ENCODE measurements at places on chromosomes 5 and 9.

- no peak for DNase-seq
- no peak overlapping the region for H3K4me3 ChIP-seq
- no peak overlapping the region for H3K27ac ChIP-seq
Measured at GRCh38 chr9:132146039-132146438, 15.8 kb upstream of the NTNG2 start.

- no peak overlapping the region for H3K27ac ChIP-seq
- DNase-seq, result no peak
- no peak overlapping the region for H3K4me3 ChIP-seq
- H3K4me1 ChIP-seq, result no peaks in the 10 kb centered on the region
Measured at GRCh38 chr9:136336156-136336870, 9.0 kb downstream of the GPSM1 start.

DNA sequence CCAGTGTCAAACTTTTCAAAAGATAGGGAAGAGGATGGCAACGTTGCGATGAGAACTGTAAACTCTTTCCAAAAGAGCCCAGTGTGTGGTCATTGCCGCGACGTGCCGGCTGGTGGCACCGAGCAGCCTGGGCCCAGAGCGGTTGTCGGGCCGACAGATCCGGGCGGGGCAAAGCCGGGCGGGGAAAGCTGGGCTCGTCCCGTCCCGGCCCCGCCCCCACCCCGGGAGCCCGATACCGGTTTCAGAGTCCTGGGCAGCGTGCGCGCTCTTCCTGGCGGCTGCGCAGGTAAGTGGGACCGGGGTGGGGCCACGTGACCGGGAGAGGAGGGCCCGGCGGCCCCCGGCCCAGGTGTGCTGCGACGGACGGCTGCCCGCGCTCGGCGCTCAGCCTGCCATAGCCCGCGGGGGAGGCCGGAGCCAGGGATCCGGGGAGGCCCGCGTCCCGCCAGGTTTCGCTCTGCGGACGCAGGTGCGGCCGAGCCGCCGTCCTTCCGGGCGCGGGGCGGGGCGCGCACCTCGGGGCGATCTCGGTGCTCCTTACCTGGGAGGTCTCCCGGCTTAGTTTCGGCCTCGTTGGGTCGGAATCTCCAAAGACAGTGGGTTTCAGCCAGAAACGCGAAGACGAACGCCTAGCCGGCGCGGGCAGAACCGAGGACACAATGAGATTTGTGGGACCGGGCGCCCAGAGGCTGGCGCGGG is at the start of gene MARVELD2:
Gene MARVELD2 (plus strand): TSS at position 232 of the 699 bp plus-strand sequence. CDS start 4,270 bp downstream, outside the sequence.
- DNase-seq, result peak; percentile 9
- peaks cover 15% of the 10 kb centered on the region for H3K36me3 ChIP-seq
- H3K27me3 ChIP-seq, result peaks cover 4% of the 10 kb centered on the region
- H3K27ac ChIP-seq, result peak within 1 kb of the TSS; percentile 12

GRCh38 chr9:94159069-94159939 is 75.0 kb downstream of the PTPDC1 start:
- no peak for DNase-seq
- H3K4me3 ChIP-seq, result no peak overlapping the region
- H3K27ac ChIP-seq, result no peak overlapping the region
- no peaks in the 10 kb centered on the region for H3K27me3 ChIP-seq

DNA sequence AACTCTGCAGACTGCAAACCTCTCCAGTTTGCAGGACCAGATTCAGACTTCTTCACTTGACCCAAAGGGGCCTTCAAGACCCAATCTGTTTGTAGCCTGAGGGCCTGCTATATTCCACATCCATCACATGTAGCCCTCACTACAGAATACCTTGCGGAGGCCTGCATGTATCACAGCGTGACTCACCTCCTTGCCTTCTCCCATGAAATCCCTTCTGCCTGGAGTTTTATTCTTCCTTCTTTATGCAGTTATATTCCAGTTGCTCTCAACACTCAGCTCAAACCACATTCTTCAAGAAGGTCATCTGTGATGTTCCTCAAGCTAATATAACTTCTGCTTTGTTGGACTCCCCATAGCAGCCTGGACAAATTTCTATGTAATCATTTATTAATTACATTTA is 198.5 kb upstream of the PTGER4 start:
- no peak overlapping the region for H3K4me3 ChIP-seq
- no peak for DNase-seq
- no peaks in the 10 kb centered on the region for H3K27me3 ChIP-seq
- H3K4me1 ChIP-seq, result peaks cover 57% of the 10 kb centered on the region

DNA sequence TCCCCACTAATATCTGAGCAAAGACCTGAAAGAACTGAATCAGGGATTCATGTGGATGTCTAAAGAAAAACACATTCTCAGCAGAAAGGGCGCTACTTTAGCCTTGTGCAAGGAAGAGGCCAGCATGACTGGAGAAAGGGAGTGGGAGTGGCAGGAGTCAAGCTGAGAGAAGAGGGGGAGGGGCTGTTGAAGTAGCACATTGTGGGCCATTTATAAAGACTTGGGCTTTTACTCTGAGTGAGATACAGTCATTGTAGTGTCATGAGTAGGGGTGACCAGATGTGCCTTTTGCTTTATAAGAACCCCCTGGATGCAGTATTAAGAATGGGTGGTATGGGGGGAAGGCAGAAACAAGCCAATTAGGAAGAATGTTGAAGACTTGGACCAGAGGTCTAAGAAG is 452.8 kb downstream of the ENC1 start:
- no peak overlapping the region for H3K4me3 ChIP-seq
- DNase-seq, result no peak
- peaks cover 9% of the 10 kb centered on the region for H3K4me1 ChIP-seq
- peaks cover 25% of the 10 kb centered on the region for H3K27me3 ChIP-seq
- no peak overlapping the region for H3K27ac ChIP-seq

DNA sequence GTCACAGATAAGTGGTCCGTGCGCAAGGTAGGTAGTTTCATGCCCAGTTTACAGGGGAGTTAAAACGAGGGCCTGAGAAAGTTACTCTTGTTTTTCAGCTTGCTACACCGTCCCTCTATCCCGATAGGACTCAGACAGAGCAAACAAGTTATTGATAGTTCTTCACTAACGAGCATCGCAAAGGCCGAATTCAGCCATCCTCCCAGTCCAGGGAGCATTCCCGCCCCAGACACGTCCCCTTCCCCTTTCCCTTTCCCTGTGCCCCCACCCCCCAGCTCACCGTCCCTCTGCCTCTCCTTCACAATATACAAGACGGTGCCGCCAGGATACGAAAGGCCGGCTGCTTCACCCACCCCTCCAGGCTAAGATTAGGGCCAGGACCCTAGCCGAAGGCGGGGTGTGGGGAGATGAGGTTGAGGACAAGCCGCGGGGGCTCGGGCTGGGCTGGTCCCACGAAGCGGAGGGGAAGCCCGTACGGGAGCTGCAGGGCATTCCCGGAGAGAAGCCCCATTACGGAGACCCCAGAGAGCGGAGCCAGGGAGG is 599 bp downstream of the KIAA1191 start:
- peaks cover 21% of the 10 kb centered on the region for H3K4me1 ChIP-seq
- no peak for DNase-seq
- peak overlapping the region; percentile 99 for H3K4me3 ChIP-seq
- H3K36me3 ChIP-seq, result peaks cover 21% of the 10 kb centered on the region
- H3K27ac ChIP-seq, result peak overlapping the region; percentile 93

DNA sequence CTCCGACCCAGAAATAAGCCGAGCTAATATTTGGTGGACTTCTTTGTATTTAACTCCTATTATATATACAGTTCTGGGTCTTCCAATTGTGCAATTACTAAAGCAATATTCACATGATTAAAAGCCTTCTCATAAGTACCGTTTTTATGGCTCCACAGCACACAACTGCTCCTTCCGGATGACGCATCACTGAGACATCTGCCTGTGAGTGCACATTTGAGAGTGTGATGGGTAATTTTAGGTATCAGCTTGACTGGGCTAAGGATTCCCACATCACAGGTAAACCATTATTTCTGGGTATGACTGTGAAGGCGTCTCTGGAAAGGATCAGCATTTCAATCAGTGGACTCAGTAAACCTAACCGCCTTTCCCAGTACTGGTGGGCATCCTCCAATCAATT is 77.5 kb upstream of the SYK start:
- H3K4me3 ChIP-seq, result no peak overlapping the region
- H3K36me3 ChIP-seq, result no peaks in the 10 kb centered on the region
- H3K27me3 ChIP-seq, result peaks cover 23% of the 10 kb centered on the region
- no peak overlapping the region for H3K27ac ChIP-seq
- H3K4me1 ChIP-seq, result no peaks in the 10 kb centered on the region

DNA sequence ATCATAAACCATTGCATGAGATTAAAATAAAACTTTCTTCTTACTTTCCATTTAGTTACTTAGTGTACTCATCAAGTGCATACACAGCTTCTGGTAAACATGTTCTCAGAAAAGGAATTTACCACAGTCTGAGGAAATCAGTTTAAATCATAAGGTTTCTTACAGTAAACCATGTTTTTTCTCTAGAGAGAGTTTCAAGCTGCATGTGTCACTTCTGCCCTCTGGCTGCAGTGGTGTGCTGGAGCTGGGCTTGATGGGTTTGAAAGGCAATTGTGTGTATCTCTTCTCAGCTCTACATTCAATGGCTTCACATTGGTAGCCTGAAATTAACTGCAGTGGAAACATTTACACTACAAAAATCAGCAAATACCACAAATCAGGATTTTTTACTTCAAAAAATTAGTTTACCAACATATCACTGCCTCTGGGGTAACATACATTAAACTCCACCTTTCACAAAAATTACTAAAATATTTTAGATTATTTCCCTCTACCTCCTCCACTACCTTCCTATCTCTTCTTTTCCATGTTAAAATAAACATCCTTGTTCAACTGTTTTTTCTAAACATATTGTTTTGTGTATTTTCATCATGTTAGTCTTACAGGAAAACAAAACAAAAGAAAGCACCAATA is 414.3 kb downstream of the ANXA1 start:
- no peak for DNase-seq
- H3K27me3 ChIP-seq, result no peaks in the 10 kb centered on the region
- no peaks in the 10 kb centered on the region for H3K4me1 ChIP-seq

DNA sequence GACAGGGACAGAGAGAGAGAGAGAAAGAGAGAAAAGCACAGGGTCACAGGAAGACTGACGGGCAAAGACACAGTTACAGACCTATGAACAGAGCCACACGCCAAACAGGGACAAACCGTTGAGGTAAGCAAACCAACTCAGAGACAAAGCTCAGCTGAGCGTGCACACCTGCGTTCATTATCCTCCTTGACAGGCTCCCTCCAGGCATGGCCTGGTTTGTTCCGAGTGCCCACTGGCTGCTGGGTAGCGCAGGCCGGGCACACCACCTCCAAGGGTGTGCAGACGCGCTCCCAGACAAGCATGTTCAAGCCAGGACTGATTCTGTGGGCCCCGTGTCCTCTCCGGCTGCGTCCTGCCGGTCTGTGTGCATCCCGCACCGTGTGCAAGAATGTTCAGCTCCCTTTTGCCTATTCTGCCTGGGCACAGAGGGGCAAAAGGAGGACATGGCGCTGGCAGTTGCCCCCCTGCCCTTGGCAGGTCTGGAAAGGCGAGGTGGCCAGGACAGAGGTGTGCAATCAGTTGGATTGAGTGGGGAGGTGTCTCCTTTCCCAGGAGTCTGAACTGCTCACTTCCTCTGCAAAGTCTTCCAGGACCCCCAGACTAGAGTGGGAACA is 467 bp upstream of the SMIM32 start:
- H3K4me3 ChIP-seq, result no peak overlapping the region
- H3K27me3 ChIP-seq, result peaks cover 51% of the 10 kb centered on the region
- no peak overlapping the region for H3K27ac ChIP-seq
- no peaks in the 10 kb centered on the region for H3K4me1 ChIP-seq

DNA sequence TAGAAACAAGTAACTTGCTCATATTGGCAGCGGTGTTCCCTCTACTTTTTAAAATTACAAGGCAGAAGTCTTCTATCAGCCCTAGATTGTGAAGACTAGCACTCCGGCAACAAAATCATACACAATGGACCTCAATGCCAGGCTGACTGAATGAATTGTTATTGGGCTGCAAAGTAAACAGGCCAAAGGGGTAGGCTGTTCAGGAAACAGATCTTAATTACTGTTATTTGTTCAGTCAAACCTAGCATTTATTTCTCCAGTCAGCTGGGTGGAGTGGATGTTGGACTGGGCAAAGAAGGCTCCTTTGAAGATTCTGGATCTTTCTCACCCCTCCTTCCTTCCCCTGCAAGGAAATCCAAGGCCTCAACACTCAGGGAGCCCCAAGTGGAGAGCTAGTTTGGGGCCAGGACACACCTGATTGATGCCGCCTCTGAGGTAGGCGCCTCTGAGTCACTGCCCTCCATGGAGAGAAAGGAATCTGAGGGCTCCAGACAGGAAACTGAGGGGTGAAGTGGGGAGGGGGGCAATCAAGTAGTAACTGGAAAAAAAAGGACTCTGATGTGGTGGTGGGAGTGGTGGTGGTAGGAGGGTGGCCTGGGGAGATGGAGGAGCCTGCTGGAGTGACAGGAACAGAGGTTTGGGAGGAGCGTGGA is 35.5 kb downstream of the SERINC5 start:
- H3K27me3 ChIP-seq, result no peaks in the 10 kb centered on the region
- H3K27ac ChIP-seq, result peak overlapping the region; percentile 55
- peaks cover 45% of the 10 kb centered on the region for H3K36me3 ChIP-seq
- H3K4me3 ChIP-seq, result no peak overlapping the region
- DNase-seq, result no peak

DNA sequence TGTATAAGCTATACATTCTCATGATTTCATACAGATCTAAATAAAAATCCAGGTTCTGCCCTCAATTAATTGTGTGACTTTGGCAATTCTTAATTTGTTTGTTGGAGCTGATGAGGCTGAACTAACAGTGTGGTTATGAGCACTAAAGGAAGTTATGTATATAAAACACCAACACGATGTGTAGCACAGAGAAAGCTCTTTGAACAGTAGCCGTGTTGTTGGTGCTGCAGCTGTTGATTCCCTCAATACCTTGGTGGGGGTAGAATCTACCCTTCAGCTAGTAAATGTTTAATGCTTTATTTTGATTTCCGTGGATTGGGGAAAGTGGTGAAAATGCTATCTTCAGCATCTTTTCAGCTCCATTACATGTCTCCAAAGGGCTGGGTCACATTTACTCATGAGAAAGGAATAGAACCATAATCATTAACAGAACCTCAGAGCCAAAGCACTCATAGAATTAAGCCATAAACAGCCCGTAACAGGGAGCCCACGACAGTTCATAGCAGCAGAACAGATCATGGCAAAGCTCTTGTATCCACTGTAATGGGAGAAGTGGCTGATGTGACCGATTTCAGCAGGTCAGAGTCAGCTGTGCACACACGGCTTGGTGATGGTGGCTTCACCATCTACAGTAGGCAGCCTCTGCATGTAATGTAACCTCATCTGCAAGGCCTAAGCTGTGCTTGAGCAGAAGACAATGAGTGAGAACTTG is 332.7 kb downstream of the DIRAS2 start:
- no peaks in the 10 kb centered on the region for H3K4me1 ChIP-seq
- H3K4me3 ChIP-seq, result no peak overlapping the region
- no peaks in the 10 kb centered on the region for H3K36me3 ChIP-seq
- peaks cover 6% of the 10 kb centered on the region for H3K27me3 ChIP-seq
- DNase-seq, result no peak

- peaks cover 2% of the 10 kb centered on the region for H3K4me1 ChIP-seq
- peaks cover 11% of the 10 kb centered on the region for H3K27me3 ChIP-seq
- no peaks in the 10 kb centered on the region for H3K36me3 ChIP-seq
Measured at GRCh38 chr9:35342221-35342958, 147.5 kb upstream of the RUSC2 start.
